Stimulated activated CD4-positive, alpha-beta T cell treated with anti-CD3 and anti-CD28 coated beads, TNF-alpha, amount 100 ng/mL, for 48 hours (primary cell): ENCODE measurements at places on chromosomes 16 and 17.

DNA sequence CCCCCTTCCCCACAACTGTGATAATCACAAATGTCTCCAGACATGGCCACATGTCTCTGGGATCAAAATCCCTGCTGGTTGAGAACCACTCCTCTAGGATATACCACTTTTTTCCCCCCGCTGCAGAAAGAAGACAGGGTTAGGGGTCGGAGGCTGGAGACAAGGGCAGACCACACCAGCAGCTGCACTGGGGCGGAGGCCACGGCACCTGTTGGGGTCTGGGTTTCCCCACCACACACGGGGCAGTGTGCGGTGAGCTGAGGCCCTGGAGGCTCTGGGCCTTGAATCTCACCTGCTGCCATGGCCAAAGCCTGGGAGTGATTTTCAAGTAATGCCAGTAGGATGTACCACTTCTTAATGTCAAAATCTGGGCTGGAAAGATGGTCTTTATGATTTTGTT lies 320.5 kb downstream of the SNX29 start:
- no peak for DNase-seq

DNA sequence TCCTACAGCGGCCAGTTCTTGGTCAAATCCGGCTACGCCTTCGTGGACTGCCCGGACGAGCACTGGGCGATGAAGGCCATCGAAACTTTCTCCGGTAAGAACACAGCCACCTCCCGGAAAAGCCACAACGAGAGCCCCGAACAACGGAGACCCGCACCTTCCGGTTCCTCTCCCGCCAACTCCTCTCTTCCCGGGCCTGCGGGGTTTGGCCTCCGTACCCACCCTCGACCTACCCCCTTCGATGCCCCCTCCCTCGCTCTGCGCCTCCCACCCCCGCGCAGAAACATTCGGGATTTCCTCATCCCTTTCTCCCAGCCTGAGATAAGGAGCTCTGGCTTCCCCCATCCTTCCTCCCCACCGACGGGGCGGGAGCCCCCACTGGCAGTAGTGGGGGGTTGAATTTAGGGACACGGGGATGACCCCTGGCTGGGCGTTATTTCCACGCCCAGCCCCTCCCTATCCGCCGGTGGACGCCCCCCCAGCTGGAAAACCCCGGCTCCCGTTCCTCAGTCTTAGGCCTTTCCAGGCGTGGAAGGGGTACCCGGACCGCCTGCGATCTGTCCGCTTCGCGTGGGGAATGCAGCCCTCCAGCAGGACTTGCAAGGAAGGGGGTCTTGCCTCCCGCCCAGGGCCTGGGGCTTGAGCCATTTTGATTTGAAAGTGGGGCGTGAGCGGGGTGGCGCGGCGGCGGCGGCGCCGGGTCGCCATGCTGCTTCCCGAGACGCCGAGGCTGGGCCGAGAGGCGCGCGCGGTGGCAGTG lies 822 bp downstream of the IGF2BP1 start:
- DNase-seq, result no peak

- DNase-seq, result no peak
These were observed 135.5 kb upstream of the WSB1 start for GRCh38 chr17:27158382-27158781.

- peak; percentile 76 for DNase-seq
These were observed at the start of gene SYNGR2 for GRCh38 chr17:78168242-78168902. TSS of gene SYNGR2 (plus strand) at chr17:78168581. CDS start at chr17:78168617, 36 bp downstream.

DNA sequence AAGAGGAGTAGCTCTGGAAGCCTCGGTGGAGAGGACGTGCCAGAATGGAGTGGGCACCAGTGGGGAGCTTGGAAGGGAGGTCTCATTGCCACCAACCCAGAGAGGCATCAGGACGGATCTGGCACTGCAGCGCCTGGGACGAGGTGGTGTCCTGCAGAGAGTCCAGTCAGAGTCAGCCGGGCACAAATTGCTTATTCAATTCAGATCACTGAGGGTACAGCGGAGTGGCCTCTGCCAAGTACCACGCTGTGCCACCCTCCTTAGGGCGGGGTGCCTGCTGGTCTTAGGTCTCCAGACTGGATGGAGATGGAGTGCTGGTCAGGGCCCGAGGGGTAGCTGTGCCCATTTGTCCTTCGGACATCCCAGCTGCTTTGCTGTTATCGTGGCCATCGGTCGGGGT lies 18.9 kb upstream of the SPPL2C start:
- DNase-seq, result no peak
